GM12878 (cell line): ENCODE measurements at places on chromosomes 3 and 15. TPM values are rescaled to one million over a fixed set of nuclear protein-coding genes. Genes with fewer than 3 reads are reported as not detected.
A peak's percentile ranks its signal among the peaks of the same experiment; 100 is the strongest.

DNA sequence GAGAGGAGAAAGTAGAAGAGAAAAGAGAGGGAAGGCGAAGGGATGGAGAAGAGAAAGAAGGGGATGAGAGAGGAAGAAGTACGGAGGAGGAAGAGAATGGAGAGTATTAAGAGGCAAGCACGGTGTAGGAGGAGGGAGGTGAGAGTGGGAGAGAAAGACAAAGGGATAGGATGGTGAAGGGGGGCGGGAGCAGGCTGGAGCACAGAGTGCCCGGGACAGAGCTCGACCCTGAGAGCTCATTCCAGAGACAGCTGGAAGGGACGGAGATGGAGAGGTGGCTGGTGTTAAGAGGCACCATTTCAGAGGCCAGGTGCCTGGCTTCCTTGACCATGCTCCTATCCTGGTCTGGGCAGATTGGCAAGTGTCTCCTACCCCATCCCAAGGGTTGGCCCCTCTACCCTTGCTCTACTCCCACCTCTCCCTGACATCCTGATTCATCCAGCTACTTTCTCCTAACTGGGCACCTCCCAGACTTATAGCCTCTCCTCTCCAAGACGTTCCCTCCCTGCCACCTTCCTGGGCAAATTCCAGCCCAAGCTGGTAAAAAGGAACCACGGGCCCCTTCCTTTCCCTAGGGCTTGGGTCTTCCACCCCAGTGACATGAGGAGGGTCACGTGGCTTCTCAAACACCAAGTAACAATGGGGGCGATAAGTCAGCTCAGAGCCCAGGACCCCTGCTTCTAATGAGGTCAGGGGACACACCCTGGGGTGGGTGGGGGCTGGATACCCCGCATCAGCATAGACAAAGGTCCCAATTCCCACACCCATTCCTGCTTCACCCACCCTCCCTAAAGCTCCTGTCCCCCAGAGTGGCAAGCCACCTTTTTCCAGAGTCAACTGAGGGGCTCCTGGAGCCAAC lies 1.1 kb downstream of the CLCN2 start:
- H3K36me3 ChIP-seq: no peaks in the 10 kb centered on the region
- peak overlapping the region; percentile 67; the same call in 1 of the 2 replicates for H3K4me3 ChIP-seq
- H3K27me3 ChIP-seq: no peaks in the 10 kb centered on the region; the same call in 1 of the 2 replicates
- no peak overlapping the region for H3K27ac ChIP-seq
- peaks cover 10% of the 10 kb centered on the region for H3K4me1 ChIP-seq
- no peak for DNase-seq

RGMA gene
- 0.13 TPM in 1 of 2 replicates, not detected in the other for total RNA-seq

DNA sequence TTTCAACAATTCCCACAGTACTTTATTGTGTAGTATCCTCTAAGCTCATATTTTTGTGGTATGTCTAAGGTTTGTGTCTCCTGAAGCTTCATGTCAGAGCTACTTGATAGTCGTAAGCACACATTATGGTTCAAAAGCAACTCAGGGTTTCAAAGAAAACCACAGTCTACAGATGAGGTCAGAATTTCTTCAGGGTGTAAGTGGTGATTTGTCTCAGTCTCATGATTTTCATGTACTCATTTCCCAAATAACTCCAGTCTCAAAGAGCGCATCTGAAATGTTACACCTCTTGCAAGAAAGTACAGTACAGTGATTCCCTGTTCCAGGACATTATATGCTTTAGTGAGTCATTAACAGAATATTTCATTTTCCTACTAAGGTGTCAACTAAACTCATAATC lies 47.5 kb upstream of the SSR3 start:
- H3K27ac ChIP-seq: no peak overlapping the region
- no peak overlapping the region for H3K4me3 ChIP-seq
- no peaks in the 10 kb centered on the region for H3K36me3 ChIP-seq
- no peaks in the 10 kb centered on the region for H3K27me3 ChIP-seq
- DNase-seq: peak; percentile 30

GRCh38 chr15:64264502-64264901 lies 91.5 kb downstream of the CSNK1G1 start:
- no peak overlapping the region for H3K4me3 ChIP-seq
- DNase-seq: no peak

GRCh38 chr15:20671675-20672074 lies 130.1 kb upstream of the GOLGA6L6 start:
- no peak for DNase-seq
- H3K27ac ChIP-seq: no peak overlapping the region
- no peaks in the 10 kb centered on the region for H3K4me1 ChIP-seq
- H3K4me3 ChIP-seq: no peak overlapping the region
- no peaks in the 10 kb centered on the region for H3K27me3 ChIP-seq
- H3K36me3 ChIP-seq: no peaks in the 10 kb centered on the region
